ENCODE measurements at places on chromosomes 13 and 19.

- no peak for DNase-seq
Measured at GRCh38 chr13:97459215-97459777, 25.3 kb downstream of the RAP2A start.

- DNase-seq, result no peak
Measured at GRCh38 chr19:5580161-5580571, 12.4 kb upstream of the TINCR start.

GRCh38 chr13:70534466-70534865 lies 426.2 kb upstream of the KLHL1 start:
- no peak for DNase-seq

DNA sequence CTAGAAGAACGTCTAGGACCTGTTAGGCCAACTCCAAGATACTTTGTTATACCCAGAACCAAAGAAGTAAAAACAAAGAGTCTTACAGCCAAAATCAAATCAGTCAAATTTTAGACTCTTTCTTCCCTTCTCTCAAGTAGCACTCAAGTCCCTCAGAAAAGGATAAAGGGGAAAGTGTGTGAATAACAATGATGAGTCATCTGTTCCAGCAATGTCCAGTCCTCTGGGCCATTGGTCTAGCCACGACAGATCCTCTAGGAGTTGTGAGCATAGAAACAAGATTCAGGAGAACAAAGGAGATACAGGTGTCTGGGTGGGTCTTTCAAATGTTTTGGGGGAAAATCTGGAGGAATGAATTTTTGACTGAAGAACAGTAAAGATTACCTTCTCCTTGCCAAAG lies 36.3 kb downstream of the STOML3 start:
- DNase-seq, result no peak

GRCh38 chr19:49718991-49719390 lies 28.1 kb downstream of the CPT1C start:
- no peak for DNase-seq

DNA sequence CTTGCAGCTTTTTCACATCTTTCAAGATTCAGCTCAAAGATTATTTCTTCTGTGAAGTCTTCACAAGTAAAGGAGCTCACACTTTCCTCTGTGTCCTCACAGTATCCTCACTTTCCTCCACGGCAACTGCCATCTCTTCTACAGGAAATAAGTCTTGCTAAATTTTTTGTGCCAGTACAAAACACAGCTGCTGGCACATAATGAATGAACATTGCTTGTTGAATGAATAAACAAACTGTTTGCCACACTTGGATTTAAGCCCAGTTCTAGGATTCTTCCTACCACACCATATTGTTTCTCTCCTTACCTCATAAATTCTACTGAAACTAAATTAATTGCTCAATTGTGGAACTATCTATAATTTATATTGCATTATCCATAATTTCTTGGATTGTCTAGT lies 59.5 kb downstream of the RAP2A start:
- DNase-seq, result no peak
